ENCODE measurements at places on chromosomes 3 and 15.
A peak's percentile ranks its signal among the peaks of the same experiment; 100 is the strongest.

- no peak for DNase-seq
Measured at GRCh38 chr15:66864086-66864830, 162.2 kb downstream of the SMAD6 start.

DNA sequence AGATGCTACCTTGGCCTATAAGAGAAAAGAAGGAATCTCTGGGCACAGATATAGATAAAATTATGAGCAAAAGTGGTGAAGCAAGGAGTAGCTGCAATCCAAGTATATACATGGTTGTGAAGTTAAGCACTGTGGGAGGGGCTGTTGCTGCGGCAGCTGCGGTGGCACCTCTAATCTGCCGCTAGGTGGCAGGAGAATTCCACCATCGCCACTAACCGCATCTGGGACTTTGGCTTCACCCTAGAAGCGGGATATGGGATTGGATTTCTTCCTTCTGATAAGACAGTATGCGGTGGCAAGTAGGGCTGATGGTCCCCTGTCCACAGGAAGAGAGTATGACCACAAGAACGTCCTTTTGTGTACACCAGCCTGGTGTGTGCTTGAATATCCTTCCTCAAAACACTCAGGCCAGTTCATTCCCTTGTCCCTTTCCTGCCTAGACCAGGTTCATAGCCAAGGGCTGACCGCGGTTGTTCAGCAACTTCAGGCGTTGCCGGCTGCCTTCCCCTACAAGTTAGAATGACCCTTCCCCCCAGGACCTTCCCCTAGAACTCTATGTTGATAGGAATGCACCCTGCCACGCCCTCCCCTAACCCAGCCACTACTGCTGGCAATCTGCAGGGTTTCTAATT lies 5.1 kb downstream of the MAGEL2 start:
- DNase-seq = peak; percentile 49

DNA sequence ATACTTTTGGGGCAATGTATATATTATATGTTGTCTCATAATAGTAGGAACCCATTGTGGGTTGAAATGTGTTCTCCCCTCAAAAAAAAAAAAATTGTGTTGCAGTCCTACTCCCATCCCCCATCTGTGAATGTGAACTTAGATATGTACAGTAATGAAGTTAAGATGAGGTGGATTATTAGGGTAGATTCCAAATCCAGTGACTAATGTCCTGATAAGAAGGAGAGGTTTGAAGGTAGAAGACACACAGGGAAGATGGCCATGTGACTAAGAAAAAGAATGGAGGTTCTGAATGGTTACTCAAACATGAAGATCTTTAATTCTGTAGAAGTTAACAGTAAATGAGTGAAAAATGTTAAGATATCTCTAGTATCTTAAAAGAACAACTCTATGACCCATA lies 3.0 kb upstream of the ATOSA start:
- no peak for DNase-seq

- no peak for DNase-seq
Measured at GRCh38 chr15:75456710-75457109, 5.2 kb upstream of the SIN3A start.

DNA sequence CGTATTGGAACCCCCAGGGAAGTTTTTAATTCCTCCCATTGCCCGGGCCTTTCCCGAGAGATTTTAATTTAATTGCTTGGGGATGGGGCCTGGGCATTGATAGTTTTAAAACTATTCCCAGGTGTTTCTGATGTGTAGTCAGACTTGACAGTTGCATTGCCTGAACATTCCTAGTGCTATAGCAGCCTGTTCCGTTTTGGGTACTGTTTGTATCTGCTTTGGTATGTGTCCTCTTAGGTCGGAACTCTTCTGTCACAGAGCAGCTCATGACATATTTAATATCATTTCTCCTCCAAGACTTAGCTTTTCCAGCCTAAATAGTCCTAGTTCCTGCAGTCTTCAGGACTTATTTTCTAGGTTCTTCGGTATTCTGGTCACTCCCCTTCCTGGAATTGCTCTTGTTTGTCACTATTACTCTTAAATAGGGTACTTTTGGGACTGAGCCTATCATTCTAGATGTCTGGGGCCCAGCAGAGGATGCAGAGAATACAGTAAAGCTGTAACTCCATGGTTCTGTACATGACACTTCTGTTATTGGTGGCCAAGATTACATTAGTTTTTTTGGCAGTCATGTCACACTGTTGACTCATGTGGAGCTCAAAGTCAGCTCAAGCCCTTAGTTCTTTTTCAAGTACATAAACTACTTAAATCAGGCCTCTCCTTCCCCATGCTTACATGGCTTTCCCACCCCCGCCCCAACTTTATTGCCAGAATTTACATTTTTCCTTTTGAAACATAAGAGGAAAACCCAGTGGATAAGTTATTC lies 81.5 kb downstream of the BBX start:
- no peak for DNase-seq

DNA sequence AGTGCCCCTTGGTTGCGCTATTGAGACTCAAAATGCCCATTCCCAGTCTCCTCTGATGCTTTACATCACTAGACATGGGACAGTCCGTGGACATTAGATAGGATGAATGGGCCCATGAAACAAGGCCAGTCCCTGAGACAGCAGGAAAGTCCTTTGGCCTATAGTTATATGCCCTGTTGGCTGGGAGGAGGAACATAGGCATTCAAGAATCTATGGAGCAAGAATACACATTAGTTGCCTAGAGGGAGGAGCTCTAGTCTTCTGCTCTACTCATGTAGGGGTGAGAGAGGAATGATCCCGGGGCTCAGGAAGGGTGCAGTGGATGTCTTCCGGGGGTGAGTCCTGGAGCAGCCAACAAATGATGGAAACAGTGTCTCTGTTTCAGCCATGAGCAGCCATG lies 58.0 kb upstream of the LRTM1 start:
- DNase-seq = no peak

Measured in thymus (tissue), 14 donors.